Articular chondrocyte of knee joint (primary cell): ENCODE measurements at places on chromosomes 13 and 19. TPM values are rescaled to one million over a fixed set of nuclear protein-coding genes. Genes with fewer than 3 reads are reported as not detected.

The TUBA3C gene
- not detected in 2 replicates for total RNA-seq

The SLC5A5 gene
- not detected in 2 replicates for total RNA-seq

The ZNF135 gene
- 5.2 and 8.9 TPM in 2 replicates for total RNA-seq

The TTC9B gene
- not detected in 2 replicates for total RNA-seq

The MBD3L2 gene
- total RNA-seq, result not detected in 2 replicates

The LRRC4B gene
- not detected in 2 replicates for total RNA-seq
